GM23248 (cell line): ENCODE measurements at places on chromosomes 7 and 10. TPM values are rescaled to one million over a fixed set of nuclear protein-coding genes. Genes with fewer than 3 reads are reported as not detected.

- H3K4me1 ChIP-seq, result peaks cover 24% of the 10 kb centered on the region
- DNase-seq, result no peak
- no peak overlapping the region for H3K4me3 ChIP-seq
- H3K27me3 ChIP-seq, result no peaks in the 10 kb centered on the region
- H3K27ac ChIP-seq, result no peak overlapping the region
Observed at GRCh38 chr10:76302481-76302880, 871.1 kb downstream of the LRMDA start.

The MRPS24 gene
- 163 and 166 TPM in 2 replicates for polyA plus RNA-seq

The TMEM168 gene
- 14.2 and 16.0 TPM in 2 replicates for polyA plus RNA-seq

The NUTM2E gene
- not detected in 2 replicates for polyA plus RNA-seq

The CSGALNACT2 gene
- polyA plus RNA-seq, result 26.3 and 27.8 TPM in 2 replicates
